Fibroblast of skin of left biceps (primary cell): ENCODE measurements at places on chromosomes 13 and 19.

DNA sequence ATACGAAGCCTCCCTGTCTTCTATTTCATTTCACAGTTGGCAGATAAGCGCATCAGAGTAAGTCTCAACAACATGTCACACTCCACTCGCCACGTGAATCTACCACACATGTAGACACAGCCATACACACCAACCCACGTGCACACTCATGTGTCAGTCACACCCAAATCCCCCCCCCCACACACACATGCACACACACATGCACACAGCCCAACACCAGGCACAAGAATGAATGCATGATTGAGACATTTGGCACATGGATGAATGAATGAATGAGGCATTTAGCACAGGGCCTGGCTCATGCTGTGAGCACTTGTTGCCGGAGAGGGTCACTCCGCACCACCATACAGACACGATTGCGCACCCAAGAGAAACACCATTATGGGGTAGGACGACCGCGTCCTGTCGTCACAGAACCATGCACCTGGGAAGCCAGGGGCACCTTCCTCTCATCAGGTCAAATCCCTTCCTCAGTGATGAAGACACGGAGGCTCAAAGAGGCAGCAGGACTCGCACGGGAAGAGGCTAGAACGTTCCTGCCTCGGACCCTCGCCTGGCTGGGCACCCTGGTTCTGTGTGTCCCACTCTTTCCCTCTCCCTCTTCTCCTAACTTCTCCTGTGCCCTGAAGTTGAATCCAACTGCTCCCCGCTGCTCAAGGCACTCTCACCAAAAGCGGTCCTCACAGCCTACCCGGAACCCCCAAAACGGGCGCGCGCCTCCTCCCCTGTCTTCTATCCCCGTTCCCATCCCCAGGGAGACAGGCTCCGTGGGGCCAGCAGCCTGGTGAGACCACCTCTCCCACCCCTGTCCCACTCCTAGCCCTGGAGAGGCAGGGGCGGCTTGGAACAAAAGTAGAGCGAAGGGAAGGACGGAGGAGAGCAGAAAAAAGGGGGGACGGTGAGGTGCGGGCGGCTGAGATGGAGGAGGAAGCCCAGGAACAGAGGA lies 1.3 kb downstream of the MEIS3 start:
- DNase-seq: no peak

DNA sequence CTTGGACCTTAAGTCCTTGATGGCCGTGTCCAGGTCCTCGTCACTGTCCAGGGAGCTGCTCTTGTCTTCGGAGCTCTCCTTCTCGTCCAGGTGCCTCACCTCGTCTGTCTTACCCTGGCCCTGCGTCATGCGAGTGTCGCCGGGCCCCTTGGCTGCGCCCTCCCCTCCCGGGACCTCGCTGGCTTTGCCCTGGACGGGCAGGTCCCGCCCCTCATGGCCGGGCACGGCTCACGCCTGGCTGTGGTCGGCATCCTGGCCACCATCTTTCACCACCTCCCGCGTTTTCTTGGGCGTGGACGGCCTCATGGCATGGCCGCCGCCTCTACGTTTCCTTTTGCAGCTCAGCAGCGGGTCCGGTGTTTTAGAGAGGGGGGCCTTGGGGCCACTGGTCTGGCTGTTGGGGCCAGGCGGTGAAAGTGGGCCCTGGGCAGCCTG lies 14.8 kb downstream of the RB1 start:
- no peak for DNase-seq

DNA sequence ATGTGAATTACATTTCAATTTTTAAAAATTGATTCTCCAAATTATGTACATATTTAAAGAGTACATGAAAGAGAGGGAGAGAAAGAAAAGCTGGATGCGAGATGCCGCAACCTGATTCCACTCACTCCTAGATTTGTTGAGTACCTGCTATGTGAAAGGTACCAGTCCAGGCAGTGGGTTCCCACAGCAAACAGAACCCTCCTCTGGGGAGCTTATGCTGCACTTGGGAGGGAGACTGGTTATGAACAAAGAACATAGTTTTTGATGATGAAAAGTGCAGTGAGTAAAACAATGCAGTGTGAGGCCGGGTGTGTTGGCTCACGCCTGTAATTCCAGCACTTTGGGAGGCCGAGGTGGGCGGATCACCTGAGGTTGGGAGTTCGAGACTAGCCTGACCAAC lies 43.4 kb downstream of the ACTN4 start:
- DNase-seq: no peak

- no peak for DNase-seq
Measured at GRCh38 chr13:52677823-52678222, 25.2 kb downstream of the SUGT1 start.

DNA sequence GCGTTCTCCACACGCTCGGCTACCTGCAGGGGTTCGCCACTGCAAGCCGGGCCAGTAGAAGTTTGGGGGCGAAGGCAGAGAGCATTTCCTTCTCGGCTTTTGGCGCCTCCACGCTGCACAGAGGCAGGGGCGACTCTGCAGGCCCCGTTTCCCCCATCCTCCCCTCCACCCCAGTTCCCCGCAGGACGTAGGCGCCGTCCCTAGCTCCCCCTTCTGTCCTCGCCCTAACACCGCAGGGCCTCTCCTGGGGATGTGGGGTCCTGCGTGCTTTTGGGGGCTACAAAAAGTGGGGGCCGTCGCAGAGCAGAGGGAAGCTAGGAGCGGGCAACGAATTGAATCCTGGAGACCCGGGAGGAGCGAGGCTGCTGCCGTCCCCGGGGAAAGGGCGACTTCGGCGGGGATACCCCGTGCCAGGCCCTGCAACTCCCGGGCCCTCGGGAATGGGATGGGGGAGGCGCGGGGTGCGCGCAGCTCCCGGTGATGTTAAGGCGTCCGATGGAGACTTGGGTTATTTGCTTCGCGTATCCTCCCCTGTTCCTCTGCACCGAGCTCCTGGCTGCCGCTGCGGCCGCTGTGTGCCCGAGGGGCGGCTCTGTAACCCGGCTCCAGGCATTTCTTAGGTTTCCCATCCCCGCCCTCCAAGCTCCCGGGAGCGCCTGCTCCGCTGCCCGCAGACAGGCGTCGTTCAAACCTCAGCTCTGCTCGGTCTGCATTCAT lies 255.9 kb upstream of the SOX21 start:
- DNase-seq: no peak

DNA sequence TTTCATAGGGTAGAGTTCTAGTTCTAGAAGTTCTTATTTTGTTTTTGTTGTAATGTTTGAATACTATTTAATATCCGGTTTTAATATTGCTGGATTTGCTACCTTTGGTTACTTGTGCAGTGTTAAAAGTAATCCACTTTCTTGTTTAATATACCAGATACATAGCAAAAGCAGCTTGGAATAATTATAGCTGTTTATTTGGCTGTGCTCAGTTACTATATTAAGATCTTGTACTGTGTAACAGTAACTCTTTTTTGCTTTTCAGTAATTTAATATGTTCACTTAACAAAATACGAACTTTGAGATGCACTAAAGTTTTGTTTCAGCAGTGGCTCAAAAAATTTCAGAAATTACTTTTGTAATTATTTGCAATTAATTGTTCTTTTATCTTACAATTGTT lies 50.9 kb downstream of the AKAP11 start:
- DNase-seq: no peak

DNA sequence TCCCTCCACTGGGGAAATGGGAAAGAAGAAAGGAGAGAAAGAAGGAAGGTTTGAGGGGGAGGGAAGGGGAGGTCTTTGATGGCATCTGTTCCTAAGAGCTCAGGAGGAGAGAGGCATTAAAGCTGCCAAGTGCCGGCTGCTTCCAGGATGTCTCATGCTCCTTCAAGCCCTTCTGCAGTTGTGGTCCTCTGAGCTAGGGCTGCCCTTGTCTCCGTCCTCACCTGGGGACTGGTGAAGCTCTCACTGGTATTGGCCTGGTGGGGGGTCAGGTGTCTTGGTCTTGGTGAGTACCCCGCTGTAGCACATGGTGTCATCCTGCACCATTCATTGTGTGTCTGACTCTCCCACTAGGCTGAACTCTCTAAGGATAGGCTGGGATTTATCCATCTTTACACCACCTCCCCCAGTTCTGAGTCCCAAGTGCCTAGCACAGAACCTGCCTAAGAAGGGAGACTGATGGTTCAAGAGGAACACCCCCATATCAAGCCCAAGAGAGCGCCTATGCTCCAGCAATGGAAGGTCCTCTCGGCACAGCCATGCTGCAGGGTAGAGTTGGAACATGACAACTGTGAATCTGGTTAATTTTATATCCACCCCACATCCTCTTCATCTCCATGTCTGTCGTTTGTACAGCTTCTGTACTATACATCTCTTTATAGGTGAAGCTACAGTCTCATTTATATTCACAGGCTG lies 83.7 kb downstream of the AKAP11 start:
- no peak for DNase-seq

DNA sequence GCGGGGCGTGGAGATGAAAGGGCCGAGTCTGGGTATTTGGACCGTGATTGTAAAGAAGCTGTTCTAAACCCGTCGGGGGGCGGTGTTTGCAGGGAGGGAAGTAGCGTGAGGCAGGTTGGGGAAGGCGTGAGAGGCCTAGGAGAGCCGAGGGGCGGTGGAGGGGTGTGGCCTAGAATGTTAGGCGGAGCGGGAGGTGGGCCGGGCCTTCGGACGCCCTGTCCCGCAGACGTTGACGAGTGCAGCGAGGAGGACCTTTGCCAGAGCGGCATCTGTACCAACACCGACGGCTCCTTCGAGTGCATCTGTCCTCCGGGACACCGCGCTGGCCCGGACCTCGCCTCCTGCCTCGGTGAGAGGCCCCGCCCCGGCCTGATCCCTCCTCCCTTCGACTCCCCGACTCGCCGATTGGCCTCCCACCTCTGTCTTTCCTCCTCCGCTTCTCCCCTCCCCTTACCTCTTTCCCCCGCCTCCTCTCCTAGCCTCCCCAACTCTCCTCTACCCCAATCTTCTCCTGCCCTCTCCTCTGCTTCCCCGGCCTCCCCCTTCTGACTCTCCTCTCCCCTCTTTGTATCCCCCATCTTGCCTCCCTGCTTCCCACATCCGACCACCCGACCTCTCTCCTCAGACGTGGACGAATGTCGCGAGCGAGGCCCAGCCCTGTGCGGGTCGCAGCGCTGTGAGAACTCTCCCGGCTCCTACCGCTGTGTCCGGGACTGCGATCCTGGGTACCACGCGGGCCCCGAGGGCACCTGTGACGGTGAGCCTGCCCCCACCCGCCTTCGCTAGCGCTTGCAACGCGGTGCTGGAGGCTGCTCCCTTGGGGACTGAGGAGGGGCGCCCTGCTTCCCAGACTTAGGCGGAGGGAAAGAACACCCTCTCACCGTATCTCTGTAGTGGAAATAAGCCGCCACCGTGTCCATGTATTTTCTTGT lies 12.8 kb downstream of the LTBP4 start:
- DNase-seq: no peak

GRCh38 chr19:38912600-38913514 lies 871 bp upstream of the CCER2 start:
- no peak for DNase-seq

DNA sequence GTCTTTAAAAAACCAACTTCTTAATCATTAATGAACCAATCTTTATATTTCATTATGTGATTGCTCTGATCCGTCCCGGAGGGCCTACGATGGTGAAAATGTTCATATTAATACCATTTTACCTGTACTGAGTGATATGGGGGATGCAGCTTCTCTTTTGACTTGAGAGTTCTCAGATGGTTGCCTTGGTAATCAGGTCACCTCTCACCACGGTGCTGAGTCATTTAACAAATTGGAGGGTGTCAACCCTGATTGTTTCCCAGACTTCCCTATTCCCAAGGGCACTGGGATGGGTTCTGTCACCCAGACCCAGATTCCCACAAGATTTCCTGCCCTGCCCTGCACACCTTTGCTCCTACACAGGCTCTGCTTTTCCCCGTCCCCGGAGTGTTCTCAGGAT lies 128.5 kb upstream of the TMTC4 start:
- DNase-seq: no peak

- no peak for DNase-seq
Measured at GRCh38 chr19:45408830-45409556, 2.5 kb downstream of the POLR1G start.

GRCh38 chr19:4199699-4200293 lies 17.3 kb downstream of the ANKRD24 start:
- no peak for DNase-seq

- DNase-seq: no peak
Measured at GRCh38 chr13:75153386-75153785, 328.6 kb downstream of the TBC1D4 start.

DNA sequence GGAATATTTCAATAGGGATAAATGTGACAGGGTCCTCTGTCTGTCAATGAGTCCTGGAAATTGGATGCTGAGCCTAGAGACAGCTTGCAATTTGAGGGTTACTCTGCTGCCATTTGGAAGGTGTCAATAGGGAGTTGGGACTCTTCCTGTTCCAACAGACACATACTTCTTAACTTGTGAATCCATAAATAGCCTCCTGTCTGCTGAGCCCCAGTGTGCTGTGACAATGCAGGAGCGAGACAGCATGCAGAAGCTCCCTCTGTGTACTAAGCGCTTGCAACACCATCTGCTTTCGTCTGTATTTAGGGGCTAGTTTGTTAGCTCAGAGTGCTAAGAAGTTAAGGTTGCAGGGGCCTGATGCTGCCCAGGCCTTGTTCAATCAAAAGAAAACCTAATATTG lies 58.5 kb upstream of the GPR12 start:
- no peak for DNase-seq

DNA sequence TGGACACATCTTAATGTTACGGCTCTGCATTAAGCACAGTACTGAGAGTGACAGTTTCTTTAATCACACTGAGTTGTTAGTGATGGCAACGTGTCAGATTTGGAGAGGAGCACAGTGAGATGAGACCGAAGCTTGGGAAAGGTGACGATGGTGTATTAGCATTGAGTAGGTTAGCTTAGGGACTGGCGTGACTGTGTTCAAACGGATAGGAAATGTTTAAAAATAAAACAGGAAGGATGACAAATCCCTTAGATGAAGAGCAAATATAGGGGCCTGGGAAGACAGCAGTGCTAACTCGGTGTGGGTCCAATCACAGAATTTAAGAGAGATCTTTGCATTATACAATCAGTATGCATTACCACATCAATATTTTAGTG lies 384.3 kb downstream of the HS6ST3 start:
- no peak for DNase-seq

DNA sequence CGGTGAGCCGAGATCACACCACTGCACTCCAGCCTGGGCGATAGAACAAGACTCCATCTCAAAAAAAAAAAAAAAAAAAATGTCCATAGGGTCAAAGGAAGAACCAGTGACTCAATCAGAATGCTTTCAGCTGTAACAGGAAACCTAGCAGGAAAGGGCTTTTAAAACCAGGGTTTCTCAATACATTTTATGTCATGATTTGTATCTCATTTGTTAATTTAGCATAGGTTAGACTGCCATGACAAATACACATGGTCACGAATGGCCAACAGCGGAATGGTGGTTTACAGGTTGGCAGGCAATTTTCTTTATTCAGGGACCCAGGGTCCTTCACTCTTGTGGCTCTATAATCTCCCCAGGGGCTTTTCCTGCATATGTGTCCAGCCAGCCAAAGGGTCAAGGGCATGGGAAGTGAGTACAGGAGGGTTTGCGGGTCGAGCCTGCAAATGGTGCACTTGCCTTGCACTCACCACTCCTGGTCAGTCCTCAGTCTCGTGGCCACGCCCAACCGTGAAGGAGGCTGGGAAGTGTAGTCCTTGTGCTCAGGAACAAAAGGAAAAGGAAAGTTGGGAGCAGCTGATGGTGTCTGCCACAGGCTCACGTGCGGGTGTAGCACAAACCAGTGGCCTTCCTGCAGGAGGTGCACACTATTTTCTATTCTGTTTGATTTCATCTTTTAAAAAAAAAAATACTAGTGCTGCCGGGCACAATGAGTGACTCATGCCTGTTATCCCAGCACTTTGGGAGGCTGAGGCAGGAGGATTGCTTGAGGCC lies 14.8 kb downstream of the DHX34 start:
- DNase-seq: no peak

GRCh38 chr13:21344662-21345176 lies 114.4 kb downstream of the ZDHHC20 start:
- no peak for DNase-seq
